Ureter (tissue), 1 donor: ENCODE measurements at places on chromosomes 6 and 20. TPM values are rescaled to one million over a fixed set of nuclear protein-coding genes. Genes with fewer than 3 reads are reported as not detected.

GRCh38 chr6:120871416-120872261 is 462.6 kb downstream of the TBC1D32 start:
- no peak for DNase-seq

- DNase-seq, result no peak
These were observed 46.4 kb upstream of the NT5E start for GRCh38 chr6:85403331-85404015.

- no peak for DNase-seq
These were observed 262.2 kb downstream of the EYA4 start for GRCh38 chr6:133503336-133503729.

- DNase-seq, result no peak
These were observed 55.6 kb downstream of the GOPC start for GRCh38 chr6:117546674-117547073.

GSTA2 gene
- not detected for total RNA-seq

DNA sequence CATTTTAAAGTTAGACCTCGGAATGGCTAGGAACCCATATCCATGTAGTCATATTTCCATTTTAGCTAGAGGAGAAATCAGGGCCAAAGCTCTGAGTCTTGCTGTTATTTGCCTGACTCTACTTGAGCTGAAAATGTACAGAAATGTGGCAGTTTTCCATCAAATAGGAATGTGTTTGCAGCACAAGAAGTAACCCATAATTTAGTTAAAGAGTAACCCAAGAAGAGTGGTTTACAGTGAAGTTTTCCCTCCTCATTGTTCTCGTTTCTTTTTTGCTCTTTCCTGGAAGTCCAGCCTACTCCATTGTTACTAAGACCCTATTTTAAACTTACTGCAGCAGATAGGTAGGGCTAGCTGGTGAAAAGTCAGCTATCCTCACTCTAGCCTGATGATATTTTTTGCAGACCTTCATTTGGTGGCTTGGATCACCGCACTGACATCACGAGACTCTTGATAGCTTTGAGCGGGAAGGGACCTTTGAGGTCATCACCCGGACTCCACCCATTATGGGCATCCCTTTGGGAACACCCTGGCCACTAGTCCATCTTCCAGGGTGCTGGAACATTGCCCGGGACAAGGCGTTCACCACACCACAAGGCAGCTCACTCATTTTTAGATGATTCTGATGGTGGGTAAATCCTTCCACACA is 28.0 kb upstream of the ADGRF5 start:
- DNase-seq, result no peak

GRCh38 chr20:9583151-9583550 is 68.8 kb downstream of the LAMP5 start:
- no peak for DNase-seq

ZFAND3 gene
- total RNA-seq, result 123 TPM
